ENCODE measurements at places on chromosomes 3 and 15.

DNA sequence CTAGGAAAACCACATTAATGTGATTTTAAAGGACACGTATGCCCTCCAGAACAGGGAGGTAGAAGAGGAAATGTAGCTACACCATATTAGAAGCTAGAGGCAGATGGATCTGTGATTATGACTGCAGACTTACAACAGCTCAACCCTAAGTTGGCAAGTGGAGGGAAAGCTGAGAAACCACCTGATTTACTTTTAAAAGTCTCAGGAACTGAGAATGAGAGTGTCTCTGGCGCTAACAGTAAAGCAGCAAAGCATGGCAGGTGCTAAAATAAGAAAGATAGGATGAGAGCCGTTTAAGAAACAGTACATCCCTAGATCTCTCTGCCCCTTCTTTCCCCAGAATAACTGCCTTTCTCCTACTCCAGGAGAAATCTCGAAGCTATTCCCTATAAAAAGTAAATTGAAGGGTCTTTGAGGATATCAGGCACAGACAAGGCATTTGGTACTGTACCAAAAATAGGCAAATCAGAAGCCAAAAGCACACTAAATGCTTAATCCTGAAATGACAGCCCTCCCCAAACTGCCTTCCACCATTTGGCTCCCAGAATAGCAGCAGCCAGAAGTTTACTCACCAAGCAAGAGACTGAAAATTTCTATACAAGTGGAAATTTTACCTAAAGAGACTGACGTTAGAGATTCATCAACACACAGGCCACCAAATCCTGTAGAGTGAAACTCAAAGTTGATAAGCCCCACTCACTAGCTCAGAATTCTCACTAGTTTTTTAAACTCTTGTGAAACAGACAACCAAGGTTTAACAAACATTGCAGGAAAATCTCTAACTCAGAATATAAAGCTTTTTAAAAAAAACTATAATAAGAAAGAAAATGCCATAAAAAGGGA is 34.3 kb upstream of the PARP14 start:
- DNase-seq: no peak

DNA sequence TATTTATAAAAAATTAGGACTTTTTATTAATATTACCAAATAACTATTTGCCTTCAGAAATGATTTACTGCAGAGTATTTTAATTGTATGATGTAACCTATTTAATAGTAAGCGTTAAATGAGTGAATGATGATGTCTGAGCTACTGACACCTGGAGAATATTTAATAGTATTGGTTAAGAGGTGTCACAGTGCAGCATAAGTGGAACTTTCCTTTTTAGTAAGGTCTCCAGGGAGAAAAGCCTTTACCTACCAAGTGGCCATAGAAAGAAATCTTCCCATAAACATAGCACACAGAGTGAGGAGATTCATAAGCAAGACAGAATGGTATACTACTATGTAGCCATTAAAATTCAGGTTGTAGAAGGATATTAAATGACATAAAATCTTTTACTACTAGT is 441.7 kb downstream of the TBL1XR1 start:
- DNase-seq: no peak

- no peak for DNase-seq
These were observed 142.6 kb upstream of the CFAP20DC start for GRCh38 chr3:59192473-59192872.

DNA sequence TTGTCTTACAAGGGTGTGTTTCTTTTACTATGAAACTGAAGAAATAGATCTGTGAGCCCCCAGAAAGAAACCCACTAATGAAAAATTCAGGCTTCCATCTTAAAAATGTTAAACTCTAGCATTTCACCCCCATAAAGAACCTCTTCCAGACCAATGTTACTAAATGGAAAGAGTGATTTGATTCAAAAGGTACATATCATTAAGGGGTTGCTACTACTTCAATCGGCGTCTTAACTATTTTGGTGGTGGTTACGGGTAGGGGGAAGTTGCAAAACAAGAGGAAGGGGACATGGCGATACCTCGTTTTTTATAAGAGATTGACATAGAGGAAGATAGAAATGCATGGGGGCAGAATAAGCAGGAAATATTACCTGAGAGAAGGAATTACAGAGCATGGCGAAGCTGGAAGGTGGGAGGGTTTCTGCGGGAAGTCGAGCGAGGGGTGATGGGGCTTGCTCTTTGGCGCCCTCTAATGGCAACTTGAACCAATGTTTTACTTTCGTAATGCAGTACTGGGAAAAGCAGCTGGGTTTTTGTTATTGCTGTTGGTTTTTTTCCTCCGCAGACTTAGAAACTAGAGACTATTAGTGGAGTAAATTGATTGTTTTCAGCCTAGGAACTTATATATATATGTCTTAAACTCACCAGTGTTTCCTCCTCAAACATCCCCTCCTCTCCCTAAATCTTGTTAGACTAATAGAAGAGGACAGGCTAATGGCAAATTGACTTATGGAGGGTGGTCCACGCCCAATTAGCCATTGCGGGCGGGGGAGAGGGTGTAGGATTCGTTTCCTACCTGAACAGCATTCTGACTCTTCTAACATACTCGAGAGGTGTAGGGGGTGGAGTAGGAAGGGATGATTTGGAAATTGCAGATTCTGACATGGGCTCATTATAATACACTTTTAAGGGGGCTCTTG is 11.3 kb upstream of the SOX2 start:
- DNase-seq: no peak

GRCh38 chr3:158794936-158795518 is 6.8 kb upstream of the MFSD1 start:
- no peak for DNase-seq

DNA sequence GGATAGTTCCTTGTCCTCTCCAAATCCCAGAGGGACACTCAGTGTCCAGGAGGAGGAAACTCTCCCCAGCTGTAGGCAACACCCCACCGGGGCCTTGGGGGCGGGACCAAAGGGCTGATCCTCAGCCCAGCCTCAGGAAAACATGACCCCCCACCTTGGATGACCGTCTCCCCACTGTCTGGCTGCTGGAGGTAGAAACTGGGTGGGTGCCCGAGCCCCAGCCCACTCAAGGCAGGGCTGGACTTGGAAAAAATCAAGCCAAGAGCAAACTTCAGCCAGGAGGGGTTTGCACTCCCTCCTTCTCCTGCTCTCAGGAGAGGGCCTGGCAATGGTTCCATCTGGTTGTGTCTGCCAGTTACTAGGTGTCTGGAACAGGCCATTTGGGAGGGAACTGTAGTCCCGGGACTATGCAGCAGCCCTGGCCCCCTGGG is 3.6 kb upstream of the RASL12 start:
- DNase-seq: no peak

DNA sequence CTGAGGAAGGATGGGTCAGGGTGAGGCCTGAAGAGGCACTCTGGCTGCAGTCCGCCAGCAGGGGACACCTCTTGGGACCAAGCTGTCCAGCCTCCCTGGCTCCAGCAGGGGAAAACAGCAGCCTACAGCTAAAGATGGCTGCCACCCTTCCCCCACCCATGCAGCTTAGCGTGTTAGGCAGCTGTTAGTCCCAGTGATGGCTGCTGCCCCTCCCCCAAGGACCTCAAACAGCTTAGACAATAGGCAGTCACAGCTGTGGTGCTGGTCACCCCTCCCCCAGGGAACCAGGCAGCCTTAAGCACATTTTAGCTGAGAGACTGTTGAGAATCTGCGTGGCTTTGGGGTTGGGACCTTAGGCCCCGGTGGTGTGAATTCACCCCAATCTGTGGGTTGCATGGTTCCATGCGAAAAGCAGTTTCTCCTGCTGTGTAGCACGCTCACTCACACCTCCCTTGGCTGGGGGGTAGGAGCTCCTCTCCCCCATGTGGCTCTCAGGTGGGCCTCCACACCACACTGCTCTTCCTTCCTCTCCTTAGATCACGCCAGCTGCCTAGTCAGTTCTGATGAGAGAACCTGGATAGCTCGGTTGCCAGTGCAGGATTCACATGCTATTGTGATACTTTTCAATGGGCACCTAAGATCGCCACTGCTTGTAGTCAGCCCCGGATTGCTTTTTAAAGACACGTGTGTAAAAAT is 140.5 kb upstream of the CADPS start:
- DNase-seq: no peak

GRCh38 chr3:167203062-167203461 is 177.0 kb downstream of the ZBBX start:
- no peak for DNase-seq

DNA sequence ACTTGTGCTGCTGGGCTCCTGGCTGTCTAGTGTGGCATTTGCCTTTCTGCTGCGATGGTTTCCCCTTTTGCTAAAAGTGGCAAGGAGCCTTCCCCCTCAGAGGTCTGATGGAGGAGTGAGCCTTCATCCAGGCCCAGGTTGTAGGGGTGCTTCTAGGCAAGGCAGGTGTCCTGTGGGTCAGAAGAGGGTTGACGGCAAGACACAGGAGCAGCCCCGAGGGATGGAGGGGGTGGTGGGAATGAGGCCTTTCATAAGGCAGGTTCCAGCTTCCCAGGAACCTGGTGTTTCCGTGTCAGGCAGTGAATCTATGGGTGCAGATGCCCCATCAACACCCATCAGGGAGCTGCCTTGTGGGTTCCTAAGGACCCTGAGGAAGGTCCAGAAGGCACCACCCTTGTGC is 63.0 kb upstream of the TAMM41 start:
- no peak for DNase-seq

Measured in stimulated activated CD8-positive, alpha-beta memory T cell treated with anti-CD3 and anti-CD28 coated beads, Interleukin-15, amount 100 ng/mL, for 4 hours (primary cell).